HCEC 1CT (cell line): ENCODE measurements at places on chromosomes 13 and 19.

GRCh38 chr19:55160128-55160985 lies 2.8 kb upstream of the TNNI3 start:
- peak; percentile 87 for DNase-seq

DNA sequence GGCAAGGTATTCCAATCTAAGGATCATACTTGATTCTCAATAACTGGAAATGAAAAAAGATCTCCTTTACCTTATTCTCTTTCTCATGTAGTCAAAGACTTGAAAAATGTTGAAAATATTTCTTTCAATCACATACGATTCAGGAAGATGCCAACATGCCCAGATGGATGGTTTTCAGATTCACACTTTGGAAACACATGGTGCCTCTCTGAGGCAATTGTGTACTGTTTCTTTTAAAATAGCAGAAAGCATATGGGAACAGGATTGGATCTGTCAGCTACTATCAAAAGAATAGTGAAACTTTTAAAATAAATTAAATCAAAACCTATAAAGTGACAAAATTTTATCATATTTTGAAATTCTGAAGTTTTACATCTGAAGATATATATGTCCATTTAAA lies 222.4 kb downstream of the SPRY2 start:
- no peak for DNase-seq

- peak; percentile 91 for DNase-seq
Measured at GRCh38 chr13:74770361-74770760, 636.2 kb upstream of the KLF12 start.

DNA sequence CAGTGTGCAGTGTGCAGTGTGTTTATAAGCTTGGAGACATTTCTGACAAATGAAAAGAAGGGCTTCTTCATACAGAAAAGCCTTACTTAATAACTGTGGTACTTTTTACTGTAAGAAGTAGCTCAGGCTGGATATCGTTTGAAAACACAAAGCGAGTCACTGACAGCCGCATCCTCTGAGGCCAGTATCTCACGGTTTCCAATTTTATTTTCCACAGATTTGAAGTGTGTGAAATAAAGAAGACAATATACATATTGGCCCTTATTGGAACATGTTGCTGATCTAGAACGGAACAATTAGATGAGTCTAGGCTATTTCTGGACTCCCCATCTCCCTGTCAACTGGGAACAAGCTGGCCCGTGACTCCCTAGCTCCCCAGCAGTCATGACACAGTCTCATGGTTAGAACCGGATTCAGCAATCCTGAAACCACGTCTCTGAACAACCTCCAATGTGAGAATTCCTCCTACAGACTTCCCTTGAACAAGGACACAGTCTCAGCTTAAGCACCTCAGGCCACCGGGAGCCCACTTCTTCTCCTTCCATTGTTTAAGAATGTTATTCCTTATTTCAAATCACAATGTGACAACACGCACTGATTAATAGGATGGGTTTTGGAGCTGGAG lies 484.5 kb downstream of the COG6 start:
- no peak for DNase-seq

GRCh38 chr19:41535029-41535622 lies 40.8 kb upstream of the CEACAM21 start:
- no peak for DNase-seq

DNA sequence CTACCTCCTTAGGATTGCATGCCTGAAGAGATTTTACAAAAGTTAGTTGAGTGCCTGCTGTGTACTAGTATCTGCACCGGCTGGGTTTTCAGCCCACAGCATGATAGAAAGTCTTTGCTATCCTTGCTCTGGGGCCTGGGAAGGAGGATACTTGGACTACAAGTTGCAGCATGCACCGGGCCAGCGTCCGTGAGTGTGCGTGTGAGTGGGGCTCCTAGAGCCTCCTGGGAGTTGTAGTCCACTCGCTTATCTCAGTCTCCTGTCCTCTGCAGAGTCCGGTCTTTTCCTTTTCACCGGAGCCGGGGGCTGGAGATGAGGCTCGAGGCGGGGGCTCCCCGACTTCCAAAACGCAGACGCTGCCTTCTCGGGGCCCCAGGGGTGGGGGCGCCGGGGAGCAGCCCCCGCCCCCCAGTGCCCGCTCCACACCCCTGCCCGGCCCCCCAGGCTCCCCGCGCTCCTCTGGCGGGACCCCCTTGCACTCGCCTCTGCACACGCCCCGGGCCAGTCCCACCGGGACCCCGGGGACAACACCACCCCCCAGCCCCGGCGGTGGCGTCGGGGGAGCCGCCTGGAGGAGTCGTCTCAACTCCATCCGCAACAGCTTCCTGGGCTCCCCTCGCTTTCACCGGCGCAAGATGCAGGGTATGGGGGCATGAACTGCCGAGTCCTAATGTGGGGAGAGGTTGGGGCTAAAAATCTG lies 20.6 kb downstream of the BRSK1 start:
- DNase-seq: peak; percentile 16
